Stimulated activated memory B cell treated with anti-CD40 and anti-IgM and Interleukin-4, amounts not matched to agents 10 μg/mL and 1 μg/mL and 100 μg/mL, for 72 hours (primary cell): ENCODE measurements at places on chromosomes 4 and X.
A peak's percentile ranks its signal among the peaks of the same experiment; 100 is the strongest.

- ATAC-seq: no peak
Observed at GRCh38 chr4:114026447-114026846, 47.0 kb upstream of the ARSJ start.

DNA sequence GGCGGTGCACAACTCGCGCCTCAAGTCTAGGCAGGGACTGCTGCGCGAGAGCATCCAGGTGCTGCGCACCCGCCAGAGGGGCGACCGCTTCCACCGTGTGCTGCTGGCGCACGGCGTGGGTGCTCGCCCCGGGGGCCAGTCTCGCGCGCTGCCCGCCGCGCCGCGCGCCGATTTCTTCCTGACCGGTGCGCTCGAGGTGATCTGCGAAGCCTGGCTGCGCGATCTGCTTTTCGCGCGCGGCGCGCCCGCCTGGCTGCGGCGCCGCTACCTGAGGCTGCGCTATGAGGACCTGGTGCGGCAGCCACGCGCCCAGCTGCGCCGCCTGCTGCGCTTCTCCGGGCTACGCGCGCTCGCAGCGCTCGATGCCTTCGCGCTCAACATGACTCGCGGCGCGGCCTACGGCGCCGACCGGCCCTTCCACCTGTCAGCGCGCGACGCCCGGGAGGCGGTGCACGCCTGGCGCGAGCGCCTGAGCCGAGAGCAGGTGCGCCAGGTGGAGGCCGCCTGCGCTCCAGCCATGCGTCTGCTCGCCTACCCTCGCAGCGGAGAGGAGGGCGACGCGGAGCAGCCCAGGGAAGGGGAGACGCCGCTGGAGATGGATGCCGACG lies 1.3 kb downstream of the CHST7 start:
- ATAC-seq: peak; percentile 8

DNA sequence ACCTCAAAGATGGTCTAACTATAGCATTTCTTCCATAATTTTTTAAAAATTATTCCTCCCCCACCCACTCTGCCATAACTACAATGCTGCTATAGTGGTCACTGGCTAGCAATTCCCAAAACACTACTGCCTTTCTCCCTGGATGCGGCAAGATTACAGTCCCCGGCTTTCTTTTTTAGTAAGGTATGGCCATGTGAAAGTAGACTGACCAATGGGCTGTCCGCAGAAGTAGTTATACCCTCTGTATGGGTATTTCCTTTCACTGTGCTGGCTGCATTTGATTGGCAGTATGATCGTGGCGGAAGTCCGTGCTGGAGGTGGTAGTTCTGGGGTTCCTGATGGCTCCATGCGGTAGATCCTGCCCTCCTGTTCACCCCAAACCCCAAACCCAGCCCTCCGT lies 166.0 kb downstream of the FBXO8 start:
- ATAC-seq: no peak

GRCh38 chrX:7074148-7074907 lies 73.2 kb upstream of the STS start:
- no peak for ATAC-seq

DNA sequence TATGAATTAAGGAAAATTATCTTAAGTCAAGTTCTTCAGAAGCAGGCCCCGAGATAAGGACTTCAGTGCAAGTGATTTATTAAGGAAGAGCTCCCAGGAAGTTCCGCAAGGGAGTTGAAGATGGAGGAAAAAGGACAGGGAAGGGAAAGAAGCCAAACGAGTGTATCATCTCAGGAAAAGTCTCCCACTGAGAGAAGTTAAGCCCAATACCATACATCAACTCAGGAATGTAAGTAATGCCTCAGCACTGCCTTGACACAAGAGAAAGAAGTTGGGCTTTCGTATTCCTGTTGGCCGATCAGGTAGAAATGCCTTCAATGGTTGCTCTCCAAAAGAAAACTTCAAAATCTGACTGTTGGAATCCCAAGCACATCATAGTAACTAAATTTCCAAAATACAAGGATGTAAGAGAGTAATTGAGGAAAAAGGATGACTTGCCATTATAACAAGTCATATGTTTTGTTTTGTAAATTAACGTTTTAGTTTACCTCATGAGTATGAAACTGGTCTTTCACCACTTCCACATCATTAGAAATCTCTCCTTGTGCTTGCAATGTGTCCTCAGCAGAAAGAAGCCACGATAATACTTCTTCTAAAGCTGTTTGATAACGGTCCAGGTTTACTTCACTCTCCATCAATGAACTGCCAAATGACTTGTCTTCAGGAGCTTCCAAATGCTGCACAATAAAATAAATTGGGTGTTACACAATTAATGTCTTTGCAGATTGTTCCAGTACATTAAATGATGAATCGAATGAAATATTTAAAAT lies 566.7 kb downstream of the DMD start:
- no peak for ATAC-seq

- no peak for ATAC-seq
Observed at GRCh38 chr4:156493858-156494257, 477.7 kb downstream of the PDGFC start.

DNA sequence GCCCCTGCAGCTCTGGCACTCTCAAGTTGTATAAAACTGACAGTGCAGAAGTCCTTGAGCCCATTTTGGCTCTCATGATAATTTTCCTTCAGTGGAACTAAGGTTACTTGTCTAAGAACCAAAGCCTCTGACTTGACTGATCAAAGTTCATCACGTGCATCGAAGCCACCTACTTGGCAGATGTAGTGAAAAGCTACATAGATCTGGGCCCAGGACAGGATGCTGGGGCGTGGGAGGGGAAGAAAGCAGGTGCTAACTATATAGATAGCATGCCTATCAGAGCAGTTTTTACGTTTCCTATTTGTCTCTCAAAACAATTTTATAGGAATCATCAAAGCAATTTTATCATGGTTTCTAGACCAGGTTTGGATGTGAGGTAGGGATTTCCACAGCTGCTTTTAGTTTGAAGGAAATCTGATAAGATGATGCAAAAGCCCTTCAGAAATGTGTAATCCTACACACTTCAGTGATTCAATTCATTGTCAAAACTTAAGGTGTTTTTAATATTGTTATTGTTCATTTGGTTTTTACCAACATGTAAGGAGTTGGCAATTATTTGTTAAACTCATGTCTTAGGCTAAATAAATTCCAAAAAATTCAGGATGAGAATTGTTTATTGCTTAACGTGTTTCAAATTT lies 1.2 kb upstream of the CD40LG start:
- ATAC-seq: no peak

DNA sequence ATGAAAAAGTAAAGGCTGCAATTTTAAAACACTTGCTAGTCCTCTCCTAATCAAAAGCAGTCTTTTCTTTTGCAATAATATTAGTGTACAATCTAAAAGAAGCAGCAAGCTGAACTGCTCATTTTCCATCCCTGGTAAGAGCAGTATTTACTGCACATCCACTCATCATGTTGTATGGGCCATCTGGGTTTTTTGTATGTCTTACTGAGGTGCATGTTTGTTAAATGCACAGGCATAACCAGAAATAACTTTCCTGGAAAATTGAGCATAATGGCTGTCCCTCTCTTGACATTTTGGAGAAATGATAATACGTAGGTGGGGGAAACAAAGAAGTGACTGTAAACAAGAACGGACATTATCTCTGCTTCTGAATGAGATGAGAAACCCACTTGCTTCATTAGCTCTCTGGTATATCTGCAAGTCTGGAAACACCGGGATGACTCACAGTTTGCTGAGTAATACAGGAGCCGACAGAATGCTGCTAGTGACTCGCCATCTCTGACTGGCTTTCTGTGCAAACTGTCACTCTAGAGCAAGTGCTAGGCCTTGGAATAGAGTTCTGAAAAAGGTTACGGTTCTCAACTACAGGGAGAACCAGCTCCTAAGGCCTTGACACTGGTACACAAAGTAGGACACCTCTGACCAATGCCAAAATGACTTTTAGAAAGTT lies 85.7 kb upstream of the MTM1 start:
- ATAC-seq: peak; percentile 85

GRCh38 chrX:124228849-124229248 lies 103.6 kb upstream of the TEX13D start:
- ATAC-seq: no peak

DNA sequence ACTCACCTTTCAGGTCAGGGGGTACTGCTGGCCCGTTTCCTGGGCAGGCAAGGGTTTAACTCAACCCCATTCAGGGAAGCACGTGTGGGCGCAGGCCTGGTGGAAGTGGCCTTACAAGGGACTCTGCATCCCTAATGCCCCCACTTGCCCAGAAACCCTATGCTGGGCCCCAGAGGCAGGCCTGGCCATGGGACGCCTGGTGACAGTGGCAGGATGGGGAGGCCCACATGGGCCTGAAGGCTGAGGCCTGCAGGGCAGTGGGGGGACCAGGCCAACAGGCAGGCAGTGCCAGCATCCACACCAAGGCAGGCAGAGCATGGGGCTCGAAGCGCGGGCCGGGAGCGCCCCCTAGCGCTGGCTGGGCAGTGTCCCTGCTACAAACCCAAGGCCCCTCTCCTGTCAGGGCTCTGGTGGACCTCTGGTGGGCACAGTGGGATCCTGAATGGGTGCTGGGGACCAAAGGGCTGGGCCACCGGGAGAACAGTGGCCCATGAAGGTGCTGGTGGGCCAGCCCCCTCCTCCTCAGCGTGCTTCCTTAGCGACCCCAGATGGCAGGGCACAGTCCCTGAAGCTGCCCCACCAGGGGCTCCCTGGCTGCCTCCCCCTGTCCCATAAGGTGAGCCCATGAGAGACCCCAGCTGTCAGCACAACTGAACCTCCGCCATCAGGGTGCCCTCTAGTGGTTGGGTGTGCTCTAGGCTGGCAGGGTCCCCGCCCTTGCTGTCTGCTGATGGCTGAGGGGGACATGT lies 16.8 kb downstream of the FGFR3 start:
- ATAC-seq: peak; percentile 72

GRCh38 chr4:24559032-24559821 lies 25.1 kb downstream of the DHX15 start:
- no peak for ATAC-seq

- no peak for ATAC-seq
Observed at GRCh38 chrX:12332786-12333347, 194.6 kb downstream of the FRMPD4 start.

GRCh38 chrX:8319359-8319758 lies 145.3 kb upstream of the VCX3B start:
- ATAC-seq: no peak

GRCh38 chr4:84167564-84167963 lies 331.5 kb downstream of the NKX6-1 start:
- no peak for ATAC-seq

GRCh38 chr4:7956270-7956808 lies 16.7 kb upstream of the AFAP1 start:
- no peak for ATAC-seq

DNA sequence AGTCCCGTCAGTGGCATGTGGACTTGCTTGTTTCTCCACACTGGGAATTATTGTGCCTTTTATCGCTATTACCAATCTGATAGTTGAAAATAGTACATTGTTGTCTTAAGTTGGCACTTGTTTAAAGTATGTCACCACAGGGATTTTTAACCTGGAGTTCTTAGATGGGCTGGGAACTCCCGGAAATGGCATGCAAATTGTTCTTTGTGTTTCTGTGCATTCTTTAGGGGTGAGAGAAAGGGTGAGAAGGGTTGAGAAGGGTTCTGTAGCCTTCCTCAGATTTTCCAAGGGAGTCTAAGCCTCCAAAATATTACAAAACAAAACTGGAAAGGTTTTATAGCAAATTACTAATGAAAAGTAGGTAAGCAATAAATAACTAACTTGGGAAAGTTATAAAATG lies 176.9 kb downstream of the ZIC3 start:
- ATAC-seq: no peak
